Epithelial cell of proximal tubule (primary cell): ENCODE measurements at places on chromosomes 12 and 14. TPM values are rescaled to one million over a fixed set of nuclear protein-coding genes. Genes with fewer than 3 reads are reported as not detected.

RNASE8 gene
- not detected in 2 replicates for total RNA-seq

ARHGAP9 gene
- 0.29 and 1.2 TPM in 2 replicates for total RNA-seq

- DNase-seq: peak; percentile 38
Measured at GRCh38 chr14:74579447-74580274, 32.4 kb downstream of the LTBP2 start.

- no peak for DNase-seq
Measured at GRCh38 chr12:12441429-12441807, 84.5 kb downstream of the BORCS5 start.

- peak; percentile 40 for DNase-seq
Measured at GRCh38 chr14:49497725-49498348, 88.3 kb downstream of the RPS29 start.

DNA sequence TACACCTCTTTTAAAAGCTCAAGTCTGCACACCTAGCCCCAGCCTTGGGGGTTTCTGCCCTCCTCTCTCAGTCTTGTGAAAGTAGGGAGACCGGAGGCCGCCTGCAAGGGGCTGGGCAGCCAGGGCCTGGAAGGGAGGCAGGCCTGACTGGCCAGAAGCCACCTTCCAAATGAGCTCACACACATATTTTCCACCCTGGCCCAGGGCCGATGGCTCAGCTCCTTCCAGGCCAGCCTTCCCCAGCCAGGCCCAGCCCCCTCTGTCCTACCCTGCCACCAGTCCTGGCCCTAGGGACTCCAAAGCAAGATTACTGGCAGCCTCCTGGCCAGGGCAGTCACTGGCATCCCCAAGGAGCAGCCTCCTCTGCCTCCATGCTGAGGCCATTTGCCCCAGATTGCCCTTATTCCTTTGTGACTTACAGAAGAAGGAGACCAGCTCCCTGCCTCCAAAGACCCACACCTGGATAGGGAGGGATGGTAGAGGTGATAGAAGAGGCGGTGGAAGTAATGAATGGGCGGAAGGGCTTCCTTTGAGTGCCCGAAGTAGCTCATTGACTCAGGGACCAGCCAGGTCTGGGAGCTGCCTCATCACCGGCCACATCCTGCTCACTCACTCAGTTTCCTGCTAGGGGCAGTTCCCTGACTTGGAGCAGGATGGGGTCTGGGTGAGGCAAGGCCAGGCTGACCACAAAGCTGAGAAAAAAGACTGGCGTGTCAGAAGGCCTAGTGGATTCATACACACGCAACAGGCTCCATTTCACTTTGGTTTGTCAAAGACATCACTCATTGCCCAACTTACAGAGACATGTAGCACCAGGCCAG lies 14.8 kb downstream of the MMP14 start:
- no peak for DNase-seq

TGFB3 gene
- total RNA-seq: 0.36 and 1.3 TPM in 2 replicates
